ENCODE measurements at places on chromosomes 7 and 10. TPM values are rescaled to one million over a fixed set of nuclear protein-coding genes. Genes with fewer than 3 reads are reported as not detected.

SLC18A3 gene
- total RNA-seq = not detected

LRRN3 gene
- total RNA-seq = 6.0 TPM

TMEM139 gene
- 0.27 TPM for total RNA-seq

COL1A2 gene
- 0.28 TPM for total RNA-seq

CRYGN gene
- 0.14 TPM for total RNA-seq

NFE2L3 gene
- 0.93 TPM for total RNA-seq

HYAL4 gene
- total RNA-seq = 0.14 TPM

AGAP9 gene
- 6.5 TPM for total RNA-seq

HIBADH gene
- total RNA-seq = 8.4 TPM

AGBL3 gene
- 2.2 TPM for total RNA-seq
